ENCODE measurements at places on chromosomes 5 and 9.

GRCh38 chr5:103259705-103260355 lies 1.3 kb downstream of the MACIR start:
- peak; percentile 60 for DNase-seq

DNA sequence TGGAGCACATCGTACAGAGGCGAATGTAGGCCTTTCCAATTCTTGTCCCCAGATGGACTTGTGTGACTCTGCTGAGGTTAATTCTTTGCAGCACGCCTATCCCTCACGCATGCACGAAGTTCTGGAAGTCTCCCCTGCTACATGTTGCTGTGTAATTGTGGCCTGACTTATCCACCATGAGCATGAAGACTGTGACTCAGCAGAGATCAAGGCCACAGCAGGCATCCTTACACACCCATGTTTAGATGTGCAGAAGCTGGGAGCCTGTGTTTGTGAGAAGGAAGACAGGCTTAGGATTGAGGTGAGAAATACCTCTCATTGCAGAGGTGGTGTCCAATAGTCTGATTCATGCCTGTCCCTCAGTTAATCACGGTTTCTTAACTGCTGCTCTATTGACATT lies 135.6 kb downstream of the ICE1 start:
- DNase-seq = no peak

GRCh38 chr9:128191406-128192046 lies at the start of gene CIZ1:
CIZ1 (minus strand) TSS chr9:128191572; CDS start chr9:128190857, 715 bp downstream.
- no peak for DNase-seq

- no peak for DNase-seq
These were observed 4.5 kb downstream of the TYRP1 start for GRCh38 chr9:12697719-12698118.

DNA sequence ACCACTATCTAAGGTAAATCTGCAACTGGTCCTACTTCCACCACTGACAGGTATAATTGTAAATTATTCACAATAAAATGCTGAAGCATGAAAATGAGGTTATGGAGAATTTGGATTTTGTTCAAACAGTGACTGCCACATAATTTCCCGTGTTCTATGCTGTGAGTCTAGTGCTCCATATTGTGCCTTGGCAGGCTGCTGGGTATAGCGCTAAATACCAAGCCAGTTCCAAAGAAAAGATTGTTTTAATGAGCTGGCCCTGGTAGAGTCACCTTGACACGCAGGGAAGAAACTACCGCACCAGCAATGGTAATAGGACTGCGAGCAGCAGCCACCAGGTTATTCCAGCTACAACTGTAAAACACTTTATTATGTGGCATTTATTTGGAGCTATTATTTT lies 30.4 kb downstream of the PSMB7 start:
- no peak for DNase-seq

GRCh38 chr5:14184725-14185124 lies 41.6 kb downstream of the TRIO start:
- DNase-seq = no peak

GRCh38 chr9:88653406-88653805 lies 118.4 kb downstream of the NXNL2 start:
- no peak for DNase-seq

GRCh38 chr5:56557198-56557597 lies 258.2 kb upstream of the MAP3K1 start:
- DNase-seq = no peak

GRCh38 chr5:40480392-40480791 lies 199.3 kb upstream of the PTGER4 start:
- DNase-seq = no peak

DNA sequence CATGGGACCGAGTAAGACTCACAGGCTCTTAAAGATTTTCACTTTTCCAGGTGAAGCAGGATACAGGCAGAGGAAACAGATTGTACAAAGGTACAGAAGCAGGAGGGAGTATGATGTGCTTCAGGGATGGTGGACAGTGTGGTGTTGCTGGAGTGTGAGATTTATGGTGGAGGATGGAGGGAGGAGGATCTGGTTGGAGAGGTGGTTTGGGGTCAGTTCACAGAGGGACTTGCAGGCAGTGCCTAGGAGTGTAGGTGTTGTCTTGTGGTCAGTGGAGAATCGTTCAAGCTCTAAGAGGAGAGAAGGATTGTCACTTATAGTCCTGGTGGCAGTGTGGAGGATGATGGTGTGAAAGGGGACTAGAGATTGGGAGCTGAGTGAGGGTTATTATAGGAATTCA lies 11.8 kb downstream of the RALGPS1 start:
- DNase-seq = no peak

DNA sequence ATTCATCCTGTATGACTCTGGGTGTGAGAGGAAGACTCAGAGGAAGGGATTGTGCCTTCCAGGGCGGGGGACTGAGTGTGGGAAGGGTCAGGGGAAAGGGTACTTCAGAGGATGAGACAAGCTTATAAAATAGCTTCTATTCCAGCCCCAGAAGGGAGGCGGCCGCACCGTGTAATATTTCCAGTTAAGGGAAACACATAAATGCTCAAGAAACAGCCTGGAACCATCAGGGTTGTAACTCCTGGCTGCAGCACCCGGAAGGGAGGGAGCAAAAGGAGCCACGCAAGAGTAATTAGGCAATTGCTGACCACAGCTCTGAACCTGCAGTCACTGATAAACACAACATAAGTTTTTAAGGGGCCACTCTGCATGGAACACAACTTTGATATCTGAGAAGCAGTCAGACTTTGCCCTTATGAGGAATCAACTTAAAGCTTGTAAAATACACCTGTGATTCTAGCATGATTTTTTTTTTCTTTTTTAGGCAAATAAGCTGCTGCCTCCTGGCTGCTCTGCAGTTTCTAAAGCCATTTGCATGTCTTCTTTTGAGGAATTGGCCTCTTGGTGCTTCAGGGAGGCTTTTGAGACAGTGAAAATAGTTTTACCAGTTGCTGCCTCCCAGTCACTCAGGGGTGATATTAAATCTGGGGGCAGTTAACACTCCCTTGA lies 382.7 kb downstream of the ENC1 start:
- DNase-seq = no peak

- DNase-seq = no peak
These were observed 88.5 kb downstream of the ALDH1A1 start for GRCh38 chr9:72864327-72864726.

- DNase-seq = peak; percentile 82
These were observed 3.1 kb downstream of the URM1 start for GRCh38 chr9:128374221-128374675.

- no peak for DNase-seq
These were observed 34.4 kb upstream of the SLC6A3 start for GRCh38 chr5:1479581-1480188.

DNA sequence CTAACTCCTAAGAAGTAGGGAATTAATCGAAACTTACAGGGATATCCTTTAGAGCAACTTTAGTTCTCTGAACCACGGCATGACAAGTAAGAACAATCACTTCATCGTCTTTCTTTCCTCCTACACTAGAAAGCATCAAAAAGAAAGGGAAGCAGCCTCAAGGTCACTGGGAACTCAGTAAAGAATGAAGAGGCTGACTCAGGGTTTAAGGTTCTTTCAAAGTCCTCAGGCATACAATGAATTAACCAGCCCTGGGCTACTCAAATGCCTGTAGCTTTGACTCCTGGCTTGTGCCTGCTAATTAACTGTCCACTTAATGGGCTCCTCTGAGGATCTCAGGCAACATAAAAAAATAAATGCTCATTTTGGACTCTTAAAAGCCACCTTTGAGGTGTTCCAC lies 102.0 kb downstream of the TRIM32 start:
- DNase-seq = no peak

DNA sequence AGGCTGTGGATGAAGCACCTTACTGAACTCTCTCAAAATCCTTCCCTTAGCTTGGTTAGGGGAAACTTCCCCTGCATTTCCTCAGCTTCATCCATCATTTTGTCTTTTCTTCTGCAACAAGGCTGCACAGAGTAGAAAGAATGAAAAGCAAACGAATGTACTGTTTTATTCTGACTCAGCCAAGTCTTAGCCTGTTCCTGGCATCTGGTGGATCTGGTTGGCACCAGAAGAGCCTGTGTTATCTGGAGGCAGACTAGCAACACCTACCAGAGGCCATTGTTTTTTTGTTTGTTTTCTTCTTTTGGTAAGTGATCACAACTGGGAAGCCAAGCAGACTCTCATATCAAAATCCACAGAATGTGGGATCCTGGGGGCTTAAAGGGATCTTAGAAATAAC lies 200.7 kb downstream of the FANCC start:
- no peak for DNase-seq

DNA sequence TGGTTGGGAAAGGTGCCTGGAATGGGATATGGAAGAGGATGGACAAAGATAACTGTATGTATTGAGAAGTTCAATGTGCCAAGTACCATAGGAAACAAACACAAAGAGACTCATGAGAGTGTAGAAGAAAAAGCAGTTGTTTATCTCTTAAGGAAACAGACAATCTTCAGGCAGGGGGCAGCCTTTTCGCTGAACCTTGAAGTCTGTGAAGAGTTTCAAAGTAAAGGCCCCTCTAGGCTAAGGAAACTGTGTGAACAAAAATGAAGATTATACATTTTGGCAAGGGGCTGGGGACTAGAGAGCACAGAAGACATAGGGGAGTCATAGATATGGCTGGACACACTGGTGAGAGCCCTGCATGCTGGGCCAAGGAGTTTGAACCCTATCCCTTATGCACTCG lies 27.5 kb upstream of the FRMPD1 start:
- DNase-seq = no peak

GRCh38 chr5:97363577-97363976 lies 180.5 kb upstream of the RIOK2 start:
- DNase-seq = no peak

- no peak for DNase-seq
These were observed 425.6 kb upstream of the BRINP1 start for GRCh38 chr9:119794836-119795235.

DNA sequence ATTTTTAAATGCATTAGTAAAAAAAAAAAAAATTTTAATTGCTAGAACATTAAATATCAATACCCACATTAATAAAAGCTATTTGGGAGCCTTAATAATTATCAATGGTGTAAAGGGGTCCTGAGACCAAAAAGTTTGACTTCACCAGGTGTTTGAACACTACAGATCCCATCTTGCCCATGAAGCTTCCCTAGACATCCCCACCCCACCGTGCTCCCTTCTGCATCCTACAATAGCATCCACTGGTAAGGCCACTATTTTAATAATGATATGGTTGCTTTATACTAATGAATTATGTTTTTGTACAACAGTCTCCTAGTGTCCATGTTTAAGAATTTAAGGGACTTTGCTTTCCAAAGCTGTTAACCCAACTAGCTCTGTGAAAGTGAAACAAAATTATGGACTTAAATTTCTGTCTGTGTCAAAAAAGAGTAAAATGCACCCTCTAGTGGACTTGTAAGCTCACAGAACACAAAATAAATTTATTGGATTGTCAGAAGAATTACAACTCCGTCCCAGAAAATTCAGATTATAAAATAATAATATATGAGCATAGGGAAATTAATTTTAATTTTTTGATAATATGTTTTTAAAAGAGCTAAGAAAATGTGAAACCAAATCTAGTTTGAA lies 76.0 kb downstream of the ARL15 start:
- DNase-seq = no peak

- DNase-seq = peak; percentile 50
These were observed 308.5 kb downstream of the RAB3C start for GRCh38 chr5:58891086-58891970.

DNA sequence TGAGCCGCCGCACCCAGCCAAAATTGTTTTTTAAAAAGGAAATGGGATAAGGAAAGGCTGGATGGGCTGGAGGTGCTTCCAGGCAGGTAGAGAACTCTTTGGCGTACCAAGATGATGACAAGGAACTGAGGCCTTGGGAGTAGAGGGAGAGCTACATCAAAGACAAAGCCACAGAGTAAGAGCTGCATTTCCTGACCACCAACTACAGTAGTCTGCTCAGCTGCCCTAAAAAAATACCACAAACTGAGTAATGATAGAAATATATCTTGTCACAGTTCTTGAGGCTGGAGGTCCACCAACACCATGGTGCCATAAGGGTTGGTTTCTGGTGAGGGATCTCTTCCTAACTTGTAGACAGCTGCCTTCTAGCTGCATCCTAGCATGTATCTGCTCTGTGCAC lies 8.2 kb downstream of the OR1K1 start:
- DNase-seq = no peak
